ENCODE measurements at places on chromosomes 3 and 15. TPM values are rescaled to one million over a fixed set of nuclear protein-coding genes. Genes with fewer than 3 reads are reported as not detected.

- DNase-seq = no peak
Observed at GRCh38 chr3:111954228-111954990, 24.4 kb upstream of the ABHD10 start.

GRCh38 chr3:32203854-32204253, 34.6 kb upstream of the CMTM8 start:
- no peak for DNase-seq

DNA sequence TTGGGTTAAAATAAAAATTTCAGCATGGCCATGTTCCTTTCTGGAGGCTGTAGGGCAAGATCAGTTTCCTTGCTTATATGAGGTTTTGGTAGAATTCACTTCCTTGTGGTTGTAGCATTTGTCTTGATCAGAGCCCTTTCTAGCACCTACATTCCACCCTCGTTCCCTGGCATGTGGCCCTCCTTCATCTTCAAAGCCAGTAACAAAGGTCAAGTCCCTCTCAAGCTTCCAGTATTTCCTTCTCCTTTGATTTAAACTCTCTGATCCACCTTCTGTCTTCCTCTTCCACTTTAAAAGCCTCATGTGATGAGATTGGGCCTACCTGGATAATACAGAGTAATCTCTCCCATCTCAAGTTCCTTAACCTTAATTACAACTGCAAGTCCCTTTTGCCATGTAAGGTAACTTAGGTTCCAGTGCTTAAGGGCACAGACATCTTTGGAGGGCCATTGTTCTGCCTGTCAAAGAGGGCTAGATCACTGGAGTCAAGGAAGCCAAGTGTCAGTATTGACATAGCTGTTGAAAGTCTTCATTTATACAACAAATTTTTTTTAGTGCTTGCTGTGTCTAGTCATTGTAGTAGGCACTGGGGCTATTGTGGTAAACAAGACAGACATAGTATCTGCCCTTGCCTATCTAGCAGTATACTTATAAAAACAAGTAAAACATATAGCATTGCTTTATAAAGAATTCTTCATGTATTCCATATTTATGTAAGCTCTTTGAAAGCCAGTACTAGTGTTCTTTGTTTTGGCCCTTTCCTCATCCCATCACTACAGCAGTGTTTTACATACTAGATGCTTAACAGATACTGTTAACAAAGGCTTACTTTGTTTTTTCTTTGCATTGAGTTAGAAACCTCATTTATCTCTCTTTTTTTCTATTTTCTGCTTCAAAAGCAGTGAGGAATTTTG, 40.7 kb downstream of the GLCE start:
- DNase-seq = no peak

GRCh38 chr15:100849021-100849854, 30.4 kb upstream of the ALDH1A3 start:
- DNase-seq = no peak

DNA sequence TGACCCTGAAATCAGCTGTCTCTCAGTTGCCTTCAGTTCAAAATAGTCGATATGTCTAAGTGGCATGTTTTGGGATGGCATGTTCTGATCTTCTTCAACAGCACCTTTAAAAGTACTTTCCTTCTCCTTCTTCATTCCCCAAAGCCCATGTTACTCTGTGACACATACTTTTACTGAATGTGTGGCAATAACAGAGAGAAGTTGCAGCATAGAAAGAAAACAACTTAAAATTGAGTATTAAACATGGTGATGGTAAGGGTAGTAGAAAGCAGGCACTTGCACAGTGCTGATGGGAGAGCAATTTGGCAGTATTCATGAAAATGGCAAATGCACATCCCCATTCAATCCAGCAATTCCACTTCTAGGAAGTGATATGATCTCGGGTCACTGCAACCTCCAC, 12.3 kb upstream of the ULK4 start:
- DNase-seq = no peak

Gene FAM107A
- polyA plus RNA-seq = not detected

Gene SLC9C1
- polyA plus RNA-seq = not detected

Gene RHCG
- polyA plus RNA-seq = 8.9 TPM

Gene GAP43
- not detected for polyA plus RNA-seq

Measured in keratinocyte (primary cell).